ENCODE measurements at places on chromosomes 7 and 10. TPM values are rescaled to one million over a fixed set of nuclear protein-coding genes. Genes with fewer than 3 reads are reported as not detected.

ALKBH4 gene
- total RNA-seq, result 11.5 TPM

GLI3 gene
- 24.9 TPM for total RNA-seq

FAM221A gene
- 7.3 TPM for total RNA-seq

CRHR2 gene
- 0.38 TPM for total RNA-seq

C10orf53 gene
- total RNA-seq, result not detected

- no peak for DNase-seq
- H3K27ac ChIP-seq, result no peak overlapping the region
- H3K4me1 ChIP-seq, result no peaks in the 10 kb centered on the region
These were observed 23.7 kb upstream of the PPIF start for GRCh38 chr10:79323602-79324001.

- H3K4me3 ChIP-seq, result no peak overlapping the region
- no peak for DNase-seq
- H3K27me3 ChIP-seq, result peaks cover 2% of the 10 kb centered on the region
These were observed 81.4 kb upstream of the LAMB4 start for GRCh38 chr7:108211382-108212201.

DNA sequence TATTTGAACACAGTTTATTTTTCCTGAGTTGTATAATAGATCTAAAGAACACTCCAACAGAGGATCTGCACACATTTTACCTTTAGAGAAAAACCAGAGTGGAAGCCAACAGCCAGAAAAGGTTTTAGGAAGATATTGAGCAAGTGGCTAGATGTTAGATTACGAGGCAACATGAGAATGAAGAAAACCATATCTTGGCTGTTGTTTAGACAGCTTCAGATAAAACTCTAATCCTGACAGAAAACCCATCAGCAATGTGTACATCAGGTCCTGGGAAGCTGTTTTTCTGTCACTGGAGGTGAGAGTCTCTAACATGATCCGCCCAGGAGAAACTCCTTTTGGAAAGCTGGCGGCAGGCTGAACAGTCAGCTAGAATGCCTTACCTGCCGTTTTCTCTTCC lies 159.5 kb downstream of the SPAG6 start:
- no peak for DNase-seq
- peaks cover 4% of the 10 kb centered on the region for H3K27me3 ChIP-seq
- no peak overlapping the region for H3K27ac ChIP-seq
- H3K4me3 ChIP-seq, result no peak overlapping the region

DNA sequence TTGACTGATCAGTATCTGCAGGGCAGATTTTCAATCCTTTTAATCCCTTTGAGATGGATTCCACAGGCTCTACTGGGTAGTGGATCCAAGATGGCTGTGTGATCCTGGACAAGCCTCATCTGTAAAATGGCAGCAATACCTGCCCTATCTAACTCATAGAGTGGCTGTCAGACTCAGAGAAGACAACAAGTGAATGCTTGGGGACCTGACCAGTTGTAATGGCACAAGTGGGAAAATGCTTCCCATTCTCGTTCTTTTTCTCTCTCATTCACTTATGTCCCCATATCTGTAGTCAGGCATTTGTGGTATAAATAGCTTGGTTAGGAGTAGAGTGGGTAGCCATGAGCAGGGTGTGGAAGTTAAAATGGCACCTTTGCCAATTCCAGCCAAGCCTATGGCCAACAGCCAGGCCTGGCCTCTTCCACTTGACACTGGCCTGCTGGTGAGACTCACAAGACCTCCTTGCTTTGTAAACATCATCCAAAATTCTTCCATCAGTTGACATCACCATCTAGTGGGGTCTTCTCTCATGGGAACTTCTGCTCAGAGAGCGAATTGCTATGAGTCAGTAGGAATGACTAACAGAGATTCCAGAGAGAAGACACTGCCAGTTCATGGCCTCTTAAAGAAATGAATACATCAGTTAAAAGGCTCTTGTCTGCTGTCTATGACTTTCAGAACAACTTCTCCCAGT lies 150.1 kb downstream of the PLPP4 start:
- peaks cover 12% of the 10 kb centered on the region for H3K4me1 ChIP-seq
- no peak overlapping the region for H3K4me3 ChIP-seq
- no peak for DNase-seq
- no peak overlapping the region for H3K27ac ChIP-seq

- no peak overlapping the region for H3K27ac ChIP-seq
- no peak overlapping the region for H3K4me3 ChIP-seq
- peaks cover 2% of the 10 kb centered on the region for H3K27me3 ChIP-seq
These were observed 384.0 kb downstream of the RPS24 start for GRCh38 chr10:78417425-78418370.

- H3K27me3 ChIP-seq, result no peaks in the 10 kb centered on the region
- no peak overlapping the region for H3K4me3 ChIP-seq
- no peaks in the 10 kb centered on the region for H3K36me3 ChIP-seq
- no peak for DNase-seq
These were observed 176.9 kb downstream of the SEMA3A start for GRCh38 chr7:84017651-84018050.

DNA sequence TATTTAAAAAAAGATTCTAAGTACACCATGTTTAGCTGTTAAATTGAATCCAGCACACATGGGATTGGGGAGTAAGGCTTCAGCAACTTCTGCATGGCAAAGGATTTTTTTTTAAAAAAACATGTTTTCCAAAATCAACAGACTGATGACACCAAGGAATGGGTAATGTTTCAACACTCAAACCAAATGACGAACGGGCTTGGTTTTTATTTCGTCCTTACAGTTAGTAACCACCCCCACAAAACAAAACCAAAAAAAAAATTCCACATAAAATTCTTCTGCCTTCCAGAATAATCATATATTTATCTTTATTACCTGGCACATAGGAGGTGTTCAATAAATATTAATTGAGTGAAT lies 45.7 kb downstream of the ICA1 start:
- no peak overlapping the region for H3K27ac ChIP-seq
- H3K4me3 ChIP-seq, result no peak overlapping the region
- peaks cover 4% of the 10 kb centered on the region for H3K27me3 ChIP-seq
- H3K4me1 ChIP-seq, result peaks cover under 1% of the 10 kb centered on the region
- peaks cover 27% of the 10 kb centered on the region for H3K36me3 ChIP-seq

DNA sequence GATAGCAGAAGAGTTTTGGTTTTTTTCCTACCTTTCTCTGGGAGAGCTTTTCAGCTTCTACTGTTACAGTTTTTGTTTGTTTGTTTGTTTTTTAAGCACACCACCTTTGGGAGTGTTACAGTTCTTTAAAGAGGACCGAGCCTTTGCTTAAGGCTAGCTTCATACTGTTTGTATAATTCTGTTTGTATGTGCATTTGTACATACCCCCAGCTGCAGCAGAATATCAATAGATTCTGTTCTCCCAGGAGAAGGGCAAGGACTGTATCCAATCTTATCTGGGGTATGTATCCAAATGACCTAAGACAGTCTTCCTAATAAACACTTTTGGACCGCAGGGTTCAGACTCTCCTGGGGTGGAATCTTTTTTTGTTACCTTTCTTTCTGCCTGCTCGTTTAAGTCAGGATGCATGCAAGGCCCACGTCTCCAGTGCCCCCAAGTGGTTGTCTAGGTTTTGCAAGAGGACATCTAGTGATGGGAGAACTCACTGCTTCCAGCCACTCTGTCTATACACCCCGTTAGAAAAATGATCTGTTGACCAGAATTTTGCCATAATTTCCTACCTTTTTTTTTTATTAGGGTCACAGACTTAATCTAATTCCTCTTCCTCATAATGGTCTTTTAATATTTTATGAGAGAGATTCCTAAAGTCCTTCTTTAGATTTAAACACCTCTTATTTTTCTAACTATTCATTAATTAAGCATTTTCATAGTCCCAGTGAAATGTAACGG lies 23.9 kb downstream of the NRF1 start:
- no peaks in the 10 kb centered on the region for H3K36me3 ChIP-seq
- peaks cover 5% of the 10 kb centered on the region for H3K4me1 ChIP-seq
- H3K4me3 ChIP-seq, result no peak overlapping the region
- H3K27me3 ChIP-seq, result no peaks in the 10 kb centered on the region
- no peak overlapping the region for H3K27ac ChIP-seq
- peak; percentile 68 for DNase-seq

GRCh38 chr7:132138817-132139216 lies 437.5 kb downstream of the PLXNA4 start:
- peaks cover 19% of the 10 kb centered on the region for H3K4me1 ChIP-seq
- no peaks in the 10 kb centered on the region for H3K36me3 ChIP-seq
- H3K27me3 ChIP-seq, result peaks cover 4% of the 10 kb centered on the region
- H3K27ac ChIP-seq, result no peak overlapping the region
- no peak for DNase-seq

- H3K27me3 ChIP-seq, result peaks cover 3% of the 10 kb centered on the region
- peaks cover 21% of the 10 kb centered on the region for H3K4me1 ChIP-seq
- no peak overlapping the region for H3K4me3 ChIP-seq
- no peaks in the 10 kb centered on the region for H3K36me3 ChIP-seq
These were observed 47.4 kb downstream of the NRAP start for GRCh38 chr10:113616244-113617074.

Measured in endothelial cell (in vitro differentiated cells).